ENCODE measurements at places on chromosomes 5 and 9.

- no peak for DNase-seq
Observed at GRCh38 chr5:103228061-103228460, 30.5 kb upstream of the MACIR start.

GRCh38 chr5:120684213-120684612 lies 220.1 kb downstream of the PRR16 start:
- DNase-seq: no peak

DNA sequence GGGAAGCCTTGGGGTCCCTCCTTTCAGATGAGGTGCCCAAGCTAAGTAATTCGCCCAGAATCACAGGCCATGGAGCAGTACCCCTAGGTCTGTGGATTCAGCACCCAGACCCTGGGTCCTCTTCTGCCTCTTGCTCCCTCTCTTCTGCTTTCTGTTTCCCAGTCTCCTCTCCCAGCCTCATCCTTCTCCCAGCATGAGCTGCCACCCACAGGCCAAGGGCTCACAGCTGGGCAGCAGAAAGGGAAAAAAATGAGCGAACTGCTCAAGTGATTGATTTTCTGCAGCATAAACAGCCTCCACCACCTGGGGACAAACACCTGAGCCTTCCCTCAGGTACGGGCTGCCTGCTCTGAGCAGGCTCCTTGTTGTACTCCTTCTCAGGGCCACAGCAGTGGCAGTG lies 113.9 kb upstream of the SAP30L start:
- no peak for DNase-seq

GRCh38 chr9:112489876-112490666 lies 3.4 kb downstream of the KIAA1958 start:
- no peak for DNase-seq

DNA sequence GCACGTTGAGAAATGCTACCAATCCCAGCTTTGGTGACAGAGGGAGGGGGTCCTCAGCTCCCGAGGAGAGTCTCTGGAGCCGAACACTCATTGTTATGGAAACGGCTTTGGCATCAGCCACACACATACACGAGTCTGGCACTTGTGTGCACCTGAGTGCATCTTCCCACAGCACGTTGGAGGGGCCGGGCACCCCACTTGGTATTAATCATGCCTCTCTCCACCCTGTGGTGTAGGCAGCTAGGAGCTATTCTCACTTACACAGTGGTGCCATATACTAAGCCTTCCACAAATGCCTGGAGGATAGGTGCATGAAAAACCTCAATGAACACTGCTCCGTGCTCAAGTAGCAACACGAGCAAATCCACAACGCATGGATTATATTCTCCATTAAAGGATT lies 133.9 kb upstream of the PANK3 start:
- no peak for DNase-seq

GRCh38 chr9:98199388-98200033 lies 7.1 kb upstream of the CORO2A start:
- no peak for DNase-seq

GRCh38 chr9:125564631-125565030 lies 142.4 kb downstream of the MAPKAP1 start:
- DNase-seq: no peak

- no peak for DNase-seq
Observed at GRCh38 chr5:142959683-142960657, 189.8 kb downstream of the ARHGAP26 start.

DNA sequence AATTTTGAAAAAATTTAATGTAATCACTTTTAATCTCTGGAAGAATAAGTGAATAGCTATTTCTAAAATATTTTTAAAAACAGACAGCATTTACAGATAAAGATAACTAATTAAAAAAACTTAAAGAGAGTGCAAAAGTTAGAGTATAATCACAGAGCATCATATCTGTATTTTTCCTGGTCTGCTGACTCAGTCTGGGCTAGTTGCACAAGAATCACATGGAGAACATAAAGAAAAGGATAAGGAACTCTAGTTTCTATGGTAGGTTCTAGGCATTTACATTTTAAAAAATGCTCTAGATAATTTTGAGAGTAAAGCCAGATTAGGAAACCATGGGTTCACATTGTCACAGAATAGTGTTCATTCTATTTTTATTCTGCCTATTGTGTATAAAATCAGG lies 347.4 kb downstream of the PSAT1 start:
- DNase-seq: no peak

DNA sequence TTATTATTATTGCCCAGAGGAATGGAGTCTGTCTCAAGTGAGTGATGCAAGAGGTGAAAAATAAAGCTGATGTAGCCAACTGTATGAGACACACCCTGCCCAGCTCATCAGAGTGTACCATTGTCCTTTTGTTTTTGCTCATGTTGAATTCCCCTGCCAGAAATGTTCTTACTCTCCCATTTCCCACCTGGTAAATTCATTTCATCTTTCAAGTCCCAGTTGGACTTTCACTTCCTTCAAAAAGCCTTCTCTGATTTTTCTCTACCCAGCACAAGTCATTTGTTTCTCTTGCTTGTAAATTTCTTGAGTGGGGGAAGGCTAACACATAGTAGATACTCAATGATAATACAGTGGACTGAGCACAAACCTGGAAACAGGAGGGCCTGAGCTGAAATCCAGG lies 394.5 kb upstream of the ZNF462 start:
- no peak for DNase-seq

Measured in brain pericyte (primary cell).